ENCODE measurements at places on chromosomes 12 and 14. TPM values are rescaled to one million over a fixed set of nuclear protein-coding genes. Genes with fewer than 3 reads are reported as not detected.

The ZNF26 gene
- 15.8 TPM for polyA plus RNA-seq

The CLEC2A gene
- polyA plus RNA-seq = not detected

The SLC7A8 gene
- 89.4 TPM for polyA plus RNA-seq

The MIP gene
- polyA plus RNA-seq = 0.21 TPM

The SOCS4 gene
- 15.7 TPM for polyA plus RNA-seq

The C14orf180 gene
- polyA plus RNA-seq = 0.17 TPM

The HHIPL1 gene
- 1.3 TPM for polyA plus RNA-seq

DNA sequence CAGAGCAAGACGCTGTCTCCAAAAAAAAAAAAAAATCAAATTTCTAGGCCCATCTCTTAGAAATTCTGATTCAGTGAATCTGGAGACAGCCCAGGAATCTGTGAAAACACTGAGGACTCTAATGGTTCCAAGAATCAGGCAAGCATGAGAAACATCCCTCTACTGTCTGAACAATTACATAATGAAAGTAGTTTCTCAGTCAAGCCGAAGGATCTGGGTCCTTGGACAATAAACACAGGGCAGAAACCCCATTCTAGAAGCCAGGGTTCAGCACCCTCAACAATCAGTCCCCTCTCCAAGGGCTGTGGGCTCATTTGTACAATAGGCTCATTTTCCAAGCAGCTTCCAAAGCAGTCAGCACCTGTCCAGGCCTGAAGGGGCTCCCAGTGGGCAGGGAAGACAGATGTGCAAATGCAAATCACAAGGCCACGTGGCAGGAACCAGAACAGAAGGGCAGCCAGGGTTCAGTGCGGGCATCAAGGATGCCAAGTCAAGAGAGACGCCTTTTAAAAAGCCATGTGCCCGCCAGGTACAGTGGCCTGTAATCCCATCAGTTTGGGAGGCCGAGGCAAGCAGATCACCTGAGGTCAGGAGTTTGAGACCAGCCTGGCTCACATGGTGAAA is 96.1 kb downstream of the KSR2 start:
- DNase-seq = no peak

DNA sequence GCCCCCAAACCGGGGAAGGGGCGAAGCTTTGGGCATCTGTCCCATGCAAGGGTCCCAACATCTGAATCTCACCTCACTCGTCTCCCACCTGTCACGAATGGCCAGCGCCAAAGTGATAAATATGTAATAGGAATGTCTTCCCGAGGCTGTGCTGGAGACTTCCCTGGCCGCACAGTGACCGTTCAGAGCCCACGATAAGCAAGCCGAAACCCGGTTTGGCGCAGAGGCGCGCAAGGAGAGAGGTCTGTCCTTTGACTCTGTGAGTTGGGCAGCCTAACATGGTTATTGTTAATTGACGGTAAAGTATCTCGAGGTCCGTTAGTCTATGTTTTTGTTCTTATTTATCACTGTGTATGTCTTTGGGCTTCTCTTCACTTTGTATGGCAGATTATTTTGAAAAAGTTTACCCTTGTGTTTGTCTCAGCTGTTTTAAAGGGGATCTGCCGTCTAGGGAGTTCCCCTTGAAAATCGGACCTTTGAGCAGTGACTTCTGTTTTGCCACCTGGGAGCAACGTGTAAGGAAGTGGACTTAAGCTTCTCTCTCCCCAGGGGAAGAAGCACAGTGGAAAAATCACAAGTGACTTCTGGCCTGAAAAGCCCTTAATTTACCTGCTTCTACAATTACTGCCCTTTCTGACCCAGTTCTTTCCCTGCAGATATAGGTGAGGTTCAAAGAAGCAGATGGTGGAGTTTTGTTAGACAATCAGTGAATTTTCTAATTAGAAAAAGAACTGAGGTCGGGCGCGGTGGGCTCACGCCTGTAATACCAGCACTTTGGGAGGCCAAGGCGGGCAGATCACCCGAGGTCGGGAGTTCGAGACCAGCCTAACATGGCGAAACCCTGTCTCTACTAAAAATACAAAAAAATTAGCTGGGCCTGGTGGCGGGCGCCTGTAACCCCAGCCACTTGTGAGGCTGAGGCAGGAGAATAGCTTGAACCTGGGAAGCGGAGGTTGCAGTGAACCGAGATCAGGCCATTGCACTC is 1.1 kb upstream of the TM9SF1 start:
- no peak for DNase-seq

GRCh38 chr12:21850419-21850818 is 75.9 kb upstream of the KCNJ8 start:
- DNase-seq = no peak

GRCh38 chr12:68467514-68467913 is 135.4 kb upstream of the MDM1 start:
- DNase-seq = no peak

GRCh38 chr12:52870361-52871290 is 21.8 kb upstream of the KRT78 start:
- DNase-seq = no peak

DNA sequence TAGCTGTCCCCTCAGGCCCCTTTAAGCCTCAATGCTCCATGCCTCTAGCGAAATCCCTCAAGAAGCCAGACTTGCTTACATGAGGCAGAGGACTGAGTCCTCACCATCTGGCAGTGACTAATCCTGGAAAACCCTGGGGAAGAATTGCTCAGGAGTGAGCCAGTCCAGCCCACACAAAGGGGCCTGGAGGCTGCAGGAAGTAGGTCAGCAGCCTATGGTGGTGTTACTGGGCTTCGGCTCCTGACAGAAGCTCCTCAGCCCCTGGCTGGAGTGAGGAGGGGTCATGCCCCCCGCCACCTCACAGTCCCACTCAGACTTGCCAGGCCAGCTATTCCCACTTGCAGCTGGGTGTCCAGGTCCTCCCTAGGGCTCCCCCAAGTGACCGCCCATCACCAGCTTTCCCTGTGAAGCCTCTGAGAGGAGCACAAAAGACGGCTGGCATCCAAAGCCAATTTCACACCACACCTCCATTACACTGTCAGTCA is 250.5 kb downstream of the DPF3 start:
- no peak for DNase-seq

- no peak for DNase-seq
These were observed 138.9 kb downstream of the HMGA2 start for GRCh38 chr12:65962921-65963861.

DNA sequence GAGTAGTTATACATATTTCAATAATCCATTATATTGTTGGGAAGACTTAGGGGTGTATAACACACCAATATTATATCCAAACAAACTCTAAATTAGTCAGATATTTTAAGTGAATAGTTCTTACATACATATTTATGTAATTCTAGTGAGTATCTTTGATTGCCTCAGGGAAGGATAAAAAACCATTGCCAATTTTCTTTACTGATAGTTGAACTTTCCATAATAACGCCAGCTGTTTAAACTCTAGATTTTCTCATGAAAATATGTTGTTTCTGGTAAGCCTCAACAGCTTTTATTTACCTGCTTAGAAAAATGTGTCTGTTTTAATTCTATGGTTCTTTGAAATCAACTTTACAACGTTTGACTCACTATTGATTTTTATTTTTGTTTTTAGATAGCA is 959.6 kb upstream of the NOVA1 start:
- DNase-seq = no peak

GRCh38 chr12:92185052-92185451 is 39.4 kb upstream of the BTG1 start:
- no peak for DNase-seq

GRCh38 chr14:54658836-54659235 is 91.9 kb downstream of the SAMD4A start:
- DNase-seq = no peak

DNA sequence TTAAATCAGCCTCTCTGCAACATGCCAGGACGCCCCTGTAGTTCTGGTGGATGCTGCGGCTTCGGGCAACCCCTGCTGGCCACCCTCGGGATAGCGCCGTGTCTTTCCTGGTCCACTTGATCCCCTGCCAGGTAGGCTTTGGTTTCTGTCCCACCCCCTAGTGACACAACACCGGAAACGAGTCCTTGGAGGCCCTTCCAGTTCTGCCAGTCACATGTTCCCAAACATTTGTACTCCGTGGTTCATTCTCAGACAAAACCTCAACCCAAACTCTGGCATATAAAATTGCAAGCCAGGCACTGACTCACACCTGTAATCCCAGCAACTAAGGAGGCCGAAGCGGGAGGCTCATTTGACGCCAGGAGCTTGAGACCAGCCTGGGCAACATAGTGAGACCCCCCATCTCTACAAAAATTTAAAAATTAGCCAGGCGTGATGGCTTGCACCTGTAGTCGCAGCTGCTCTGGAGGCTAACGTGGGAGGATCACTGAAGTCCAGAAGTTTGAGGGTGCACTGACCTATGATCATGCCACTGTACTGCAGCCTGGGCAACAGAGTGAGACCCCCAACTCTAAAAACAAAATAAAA is 37.0 kb downstream of the RASAL1 start:
- DNase-seq = peak; percentile 73

DNA sequence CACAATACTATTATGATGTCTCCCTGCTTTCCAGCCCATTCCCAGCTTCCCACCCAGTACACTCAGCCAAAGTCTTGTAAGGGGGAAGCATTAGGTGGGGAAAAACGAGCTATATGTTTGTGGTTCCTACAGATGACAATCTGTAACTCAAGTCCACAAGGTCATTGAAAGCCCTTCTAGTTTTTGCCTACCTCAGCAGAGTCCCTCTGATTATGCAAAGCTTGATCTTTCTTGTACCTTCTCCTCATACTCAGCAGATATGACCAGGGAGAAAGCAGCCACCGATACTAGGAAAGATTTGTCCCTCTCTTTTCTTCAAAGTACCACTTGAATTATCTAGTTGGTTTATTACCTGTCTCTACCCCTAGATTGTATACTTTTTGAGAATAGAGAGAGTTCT is 10.6 kb downstream of the CMAS start:
- no peak for DNase-seq

DNA sequence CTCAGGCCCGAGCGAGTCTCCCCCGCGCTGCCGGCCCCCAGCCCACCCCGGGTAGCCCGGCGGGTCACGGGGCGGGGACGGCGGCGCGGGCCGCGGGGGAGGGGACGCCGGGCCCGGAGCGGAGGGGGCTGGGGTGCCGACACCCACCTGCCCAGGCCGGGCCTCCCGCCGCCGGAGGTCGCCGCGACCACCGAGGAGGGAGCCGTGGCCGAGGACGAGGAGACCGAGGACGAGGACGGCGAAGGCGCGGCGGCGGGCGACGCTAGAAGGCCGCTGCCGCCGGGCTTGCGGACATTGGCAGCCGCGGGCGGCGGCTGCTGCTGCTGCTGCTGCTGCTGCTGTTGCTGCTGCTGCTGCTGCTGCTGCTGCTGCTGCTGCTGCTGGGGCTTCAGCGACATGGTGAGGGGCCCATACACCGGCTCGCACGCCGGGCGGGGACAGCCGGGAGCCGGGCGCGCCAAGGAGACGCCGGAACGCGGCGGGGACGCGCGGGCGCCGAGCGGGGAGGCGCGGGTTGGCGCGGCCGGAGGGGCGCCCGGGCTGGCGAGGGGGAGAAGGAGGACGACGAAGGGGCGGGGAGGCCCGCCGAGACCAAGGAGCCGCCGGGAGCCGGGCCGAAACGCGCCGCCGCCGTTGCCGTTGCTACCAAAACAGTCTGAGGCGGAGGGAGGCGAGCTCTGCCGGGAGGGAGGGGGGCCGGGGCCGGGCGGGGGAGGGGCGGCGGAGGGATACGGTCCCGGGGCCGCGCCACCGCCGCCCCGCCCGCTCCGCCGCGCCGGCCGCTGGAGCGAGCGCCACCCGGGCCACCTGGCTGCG is at the start of gene ATXN2:
Gene ATXN2 (minus strand): TSS at position 679 of the 816 bp plus-strand sequence. CDS start 281 bp downstream, at position 398.
- no peak for DNase-seq

DNA sequence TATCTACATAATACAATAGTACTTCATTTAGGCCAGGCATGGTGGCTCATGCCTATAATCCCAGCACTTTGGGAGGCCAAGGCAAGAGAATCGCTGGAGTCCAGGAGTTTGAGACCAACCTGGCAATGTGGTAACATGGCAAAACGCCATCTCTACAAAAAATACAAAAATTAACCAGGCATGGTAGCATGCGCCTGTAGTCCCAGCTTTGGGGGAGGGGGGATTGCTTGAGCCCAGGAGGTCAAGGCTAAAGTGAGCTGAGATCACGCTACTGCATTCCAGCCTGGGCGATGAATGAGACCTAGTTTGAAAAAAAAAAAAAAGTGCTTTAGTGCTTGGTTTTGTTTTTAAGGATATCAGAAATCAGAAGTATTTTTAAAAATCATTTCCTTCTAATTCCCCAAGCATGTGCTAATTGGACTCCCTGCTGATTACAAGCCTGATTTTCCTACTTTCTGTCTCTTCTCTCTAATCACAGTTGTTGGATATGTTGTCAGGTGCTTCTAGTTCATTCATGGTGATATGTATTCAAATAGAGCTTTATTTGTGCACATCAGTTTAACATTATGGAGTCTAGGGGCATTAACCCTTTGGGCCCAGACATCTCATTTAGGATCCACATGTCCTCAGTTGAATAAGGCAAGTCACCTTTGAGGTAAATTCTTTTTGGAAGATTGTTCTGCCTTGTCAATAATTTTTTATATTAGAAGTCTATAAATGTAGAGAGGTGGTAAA is 7.0 kb upstream of the KRAS start:
- DNase-seq = no peak

DNA sequence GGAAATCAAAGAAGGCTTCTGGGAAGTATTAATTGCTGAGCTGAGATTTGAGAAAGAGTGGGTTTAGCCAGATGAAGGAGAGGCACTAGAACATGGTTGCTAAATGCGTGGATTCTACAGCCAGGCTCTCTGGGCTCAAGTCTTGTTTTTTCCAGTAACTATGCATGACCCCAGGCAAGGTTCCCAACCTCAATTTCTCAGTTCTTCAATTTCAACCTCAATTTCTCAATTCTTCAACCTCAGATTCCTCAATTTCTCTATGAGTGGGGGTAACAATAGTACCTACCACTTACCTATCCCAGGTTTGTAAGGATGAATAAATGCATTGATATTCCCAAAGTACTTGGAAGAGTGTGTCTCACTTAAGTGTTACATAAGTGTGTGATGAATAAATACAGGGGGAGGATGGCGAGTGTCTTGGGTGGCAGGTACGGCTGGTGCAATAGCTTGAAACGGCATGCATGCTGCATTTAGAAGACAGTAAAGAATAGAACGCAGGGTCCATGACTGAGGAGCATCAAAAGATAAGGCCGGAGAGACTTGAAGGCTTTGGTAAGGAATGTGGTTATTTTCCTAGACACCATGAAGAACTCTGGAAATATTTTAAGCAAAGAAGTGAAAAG is 149.1 kb upstream of the ATP2B1 start:
- no peak for DNase-seq

DNA sequence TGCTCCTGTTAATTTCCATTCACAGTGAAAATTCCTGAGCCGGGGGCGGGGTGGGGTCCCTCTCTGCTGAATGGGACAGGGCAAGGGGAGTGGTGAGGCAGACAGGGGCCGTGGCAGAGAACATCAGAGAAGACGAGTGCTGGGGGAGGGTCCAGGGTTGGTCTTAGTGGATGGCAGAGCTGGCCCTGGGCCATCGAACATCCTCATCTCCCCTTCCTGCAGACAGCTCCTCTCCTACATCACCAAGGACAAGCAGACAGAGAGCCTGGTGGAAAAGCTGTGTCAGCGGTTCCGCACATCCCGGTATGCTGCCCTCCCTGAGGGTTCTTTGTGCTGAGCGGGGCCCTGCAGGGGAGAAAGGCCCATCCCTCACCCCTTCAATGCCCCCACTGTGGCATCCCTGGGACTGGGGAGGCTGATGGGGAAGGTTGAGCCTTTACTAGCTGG is 5.0 kb upstream of the GAPDH start:
- no peak for DNase-seq

GRCh38 chr12:4984344-4984743 is 59.3 kb upstream of the KCNA5 start:
- DNase-seq = no peak

GRCh38 chr12:7571257-7571656 is 67.7 kb upstream of the CD163 start:
- no peak for DNase-seq

- DNase-seq = no peak
These were observed 61.6 kb upstream of the MED13L start for GRCh38 chr12:116339062-116339461.
